ENCODE measurements at places on chromosomes 4 and X. TPM values are rescaled to one million over a fixed set of nuclear protein-coding genes. Genes with fewer than 3 reads are reported as not detected.

The EXOSC9 gene
- 79.0 TPM for total RNA-seq

The PDGFRA gene
- total RNA-seq, result 0.66 TPM

DNA sequence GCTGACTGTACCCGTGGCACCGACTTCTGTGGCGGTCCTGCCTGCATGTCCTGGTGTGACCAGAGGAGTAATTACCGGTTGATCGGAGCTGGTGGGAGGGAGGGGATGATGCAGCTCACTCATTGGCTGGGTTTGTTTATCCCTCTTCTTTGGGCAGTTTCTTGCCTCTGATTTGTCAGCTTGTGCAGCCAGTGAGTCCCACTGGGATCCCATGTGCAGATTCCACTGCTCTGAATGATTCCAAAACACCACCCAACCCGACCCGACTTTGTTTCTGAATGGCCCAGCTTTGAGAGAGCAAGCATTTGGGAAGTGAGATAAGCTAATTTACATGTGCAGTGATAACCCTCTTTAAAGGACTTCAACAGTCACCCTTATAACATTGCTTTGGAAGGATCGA lies 13.8 kb downstream of the FHDC1 start:
- DNase-seq, result no peak

- DNase-seq, result no peak
Measured at GRCh38 chrX:43581888-43582539, 74.1 kb upstream of the MAOA start.

- DNase-seq, result peak; percentile 14
Measured at GRCh38 chrX:118115953-118116712, 477 bp downstream of the KLHL13 start.

GRCh38 chrX:154598656-154599055 lies 13.7 kb downstream of the CTAG1A start:
- DNase-seq, result no peak

DNA sequence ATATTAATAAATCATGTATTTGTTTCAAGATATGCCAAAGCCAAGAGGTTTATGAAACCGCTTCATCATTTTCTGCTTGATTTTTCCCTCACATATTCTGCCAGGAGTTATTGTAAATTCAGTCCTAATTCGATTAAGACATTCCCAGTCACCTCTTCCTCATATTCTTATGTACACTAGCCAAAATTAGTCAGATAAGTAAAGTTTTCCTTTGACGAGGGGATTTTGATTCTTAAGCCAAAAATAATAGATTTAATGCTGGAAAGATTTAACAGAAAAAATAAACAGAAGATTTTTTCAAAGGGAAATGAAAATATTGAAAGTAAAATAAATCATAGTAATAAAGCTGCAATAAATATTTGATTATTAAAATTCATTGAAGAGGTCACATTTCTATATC lies 51.0 kb upstream of the VEGFC start:
- no peak for DNase-seq
